ENCODE measurements at places on chromosomes 3 and 15.

DNA sequence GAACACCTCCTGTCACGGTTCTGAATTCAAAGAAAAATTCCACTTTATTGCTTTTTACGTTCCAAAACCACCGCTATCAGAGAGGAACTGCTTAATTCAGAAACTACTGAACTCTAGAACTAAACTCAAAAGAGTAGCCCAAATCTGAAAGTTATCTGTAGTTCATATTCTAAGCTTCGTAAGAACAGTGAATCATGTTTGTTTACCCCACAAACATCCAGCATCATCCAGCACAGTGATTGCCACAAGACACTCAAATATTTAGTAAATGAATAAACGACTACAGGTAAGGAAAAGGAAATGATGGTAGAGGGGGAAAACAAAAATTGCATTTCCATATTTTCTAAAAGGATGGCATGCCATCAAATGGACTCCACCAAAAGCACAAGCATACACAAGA, 32.3 kb downstream of the VPS13C start:
- DNase-seq, result no peak

- DNase-seq, result no peak
Measured at GRCh38 chr15:70714015-70714414, 49.3 kb downstream of the UACA start.

- DNase-seq, result no peak
Measured at GRCh38 chr3:115156046-115156654, 9.1 kb upstream of the ZBTB20 start.

DNA sequence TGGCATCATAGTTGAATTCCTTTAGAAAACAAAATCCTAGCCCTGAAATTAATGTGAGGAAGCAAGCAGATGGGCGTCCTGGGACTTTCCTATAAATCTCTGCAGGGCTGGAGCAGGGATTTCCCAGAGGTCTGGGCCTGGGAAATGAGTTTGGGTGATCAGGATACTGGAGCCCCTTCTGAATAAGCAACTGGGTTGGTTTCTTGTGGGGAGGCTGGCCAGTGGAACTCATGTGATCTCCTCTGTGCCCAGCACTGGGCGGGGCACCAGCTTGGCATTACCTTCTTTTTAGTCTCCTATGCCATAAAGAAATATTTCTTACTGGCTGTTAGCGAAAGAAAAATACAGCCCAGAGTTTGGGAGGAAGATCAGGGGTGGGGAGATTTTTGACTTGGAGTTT, 1.7 kb downstream of the THSD4 start:
- DNase-seq, result no peak

- no peak for DNase-seq
Measured at GRCh38 chr15:63288342-63288741, 10.9 kb downstream of the APH1B start.

DNA sequence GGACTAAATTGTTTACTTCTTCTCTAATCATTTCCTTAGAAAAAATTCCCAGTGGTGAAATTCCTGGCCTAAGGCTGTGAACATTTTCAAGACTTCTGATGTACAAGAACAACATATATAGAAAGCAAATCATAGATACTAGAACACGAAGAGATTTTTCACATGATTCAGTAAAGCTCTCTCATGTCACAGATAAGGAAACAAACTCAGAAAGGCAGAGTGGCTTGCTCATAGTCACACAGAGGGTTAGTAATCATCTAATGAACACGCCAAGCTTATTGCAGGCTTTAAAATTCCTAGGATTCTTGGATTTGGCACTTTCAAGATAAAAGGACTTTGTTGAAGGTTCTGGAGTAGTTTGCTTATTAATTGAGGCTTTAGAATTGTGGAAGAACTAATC, 26.2 kb downstream of the CRTAP start:
- DNase-seq, result no peak
